Stimulated activated CD8-positive, alpha-beta memory T cell treated with anti-CD3 and anti-CD28 coated beads, Interleukin-4, amount 100 ng/mL, for 4 hours (primary cell): ENCODE measurements at places on chromosomes 12 and 14.

DNA sequence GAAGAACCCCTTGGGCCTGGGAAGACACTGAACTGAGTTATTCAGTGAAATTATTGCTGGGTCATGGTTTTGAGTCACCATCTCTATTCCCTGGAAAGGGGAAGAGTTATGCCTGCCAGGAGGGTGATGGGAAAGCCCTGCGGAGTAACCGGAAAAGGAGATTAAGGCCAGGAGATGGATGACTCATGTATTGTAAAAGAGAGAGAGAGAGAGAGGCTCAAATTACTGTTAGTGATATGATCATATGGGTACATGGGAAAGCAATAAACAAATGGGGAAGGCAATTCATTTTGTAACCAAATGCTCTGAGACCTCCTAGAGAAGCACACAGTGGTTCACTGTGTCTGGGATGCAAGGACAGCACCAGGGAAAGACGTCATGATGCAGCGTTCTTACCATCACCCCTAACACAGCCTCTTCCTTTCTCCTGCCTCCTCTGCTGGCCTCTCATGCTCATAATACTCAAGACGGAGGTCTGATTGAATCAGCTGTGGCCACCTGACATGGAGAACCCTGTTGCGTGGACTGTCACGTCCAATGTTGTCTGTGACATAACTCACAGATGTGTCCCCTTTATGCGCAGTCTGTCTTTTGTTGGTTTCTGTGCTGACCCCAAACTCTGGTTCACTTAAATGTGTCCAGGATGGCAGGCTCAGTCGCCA lies 243.7 kb downstream of the TMEM132D start:
- DNase-seq, result no peak

GRCh38 chr14:95828649-95829265 lies 47.9 kb upstream of the TUNAR start:
- no peak for DNase-seq

- DNase-seq, result no peak
Observed at GRCh38 chr12:104360157-104360556, 56.6 kb downstream of the EID3 start.

GRCh38 chr14:90519262-90519920 lies 122.6 kb downstream of the CALM1 start:
- DNase-seq, result no peak

DNA sequence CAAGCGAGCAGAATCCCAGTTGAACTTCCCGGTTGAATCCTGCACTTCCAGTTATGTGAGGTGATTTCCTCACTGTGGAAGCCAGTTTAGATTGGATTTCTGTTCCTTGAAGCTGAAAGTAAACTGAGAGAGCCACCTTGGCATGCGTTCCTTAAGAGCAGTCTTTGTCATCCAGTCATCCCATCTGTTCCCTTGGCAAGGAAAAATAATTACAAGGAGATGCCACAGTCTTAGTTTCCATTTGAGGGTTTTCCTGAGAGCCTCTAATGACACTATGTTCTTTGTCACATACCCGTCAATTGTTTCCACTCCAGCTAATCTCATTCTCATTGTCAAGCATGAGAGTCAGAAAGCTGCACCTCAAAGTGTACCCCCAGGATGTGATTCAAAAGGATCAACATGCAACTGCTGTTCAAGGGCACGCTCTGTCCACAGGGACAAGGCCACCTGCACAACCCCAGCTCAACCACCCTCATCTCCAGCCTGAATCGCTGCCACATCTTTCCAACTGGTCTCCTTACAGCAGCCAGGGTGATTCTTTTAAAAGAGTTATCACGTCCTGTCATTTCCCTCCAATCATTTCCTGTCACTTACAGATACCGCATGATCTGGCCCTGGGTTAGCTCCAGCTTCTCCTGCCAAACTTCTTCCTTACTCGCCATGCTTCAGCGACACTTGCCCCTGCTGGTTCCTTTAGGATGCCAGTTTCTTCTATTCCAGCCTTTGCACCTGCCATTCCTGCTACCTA lies 18.0 kb upstream of the TCP11L2 start:
- DNase-seq, result no peak

DNA sequence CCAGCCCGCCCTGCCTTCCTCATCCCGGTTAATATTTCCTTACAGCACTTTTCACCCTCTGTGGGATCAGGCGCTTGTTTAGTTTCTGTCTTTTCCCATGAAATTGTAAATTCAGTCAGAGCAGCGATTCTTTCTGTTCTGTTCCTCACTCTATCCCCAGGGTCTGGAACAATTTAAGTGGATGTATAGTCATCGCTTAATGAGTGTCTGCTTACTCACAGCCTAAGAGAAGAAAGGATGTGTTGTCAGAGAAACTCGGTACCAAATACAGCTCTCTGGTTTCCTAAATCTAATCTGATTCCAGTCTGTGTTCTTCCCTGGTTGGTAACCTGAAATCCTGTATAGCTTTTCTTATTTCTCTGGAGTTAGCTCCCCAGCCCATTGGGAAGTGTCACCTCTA lies 44.9 kb downstream of the FOS start:
- no peak for DNase-seq

- no peak for DNase-seq
Observed at GRCh38 chr14:106378191-106378590, 851.8 kb downstream of the TMEM121 start.

DNA sequence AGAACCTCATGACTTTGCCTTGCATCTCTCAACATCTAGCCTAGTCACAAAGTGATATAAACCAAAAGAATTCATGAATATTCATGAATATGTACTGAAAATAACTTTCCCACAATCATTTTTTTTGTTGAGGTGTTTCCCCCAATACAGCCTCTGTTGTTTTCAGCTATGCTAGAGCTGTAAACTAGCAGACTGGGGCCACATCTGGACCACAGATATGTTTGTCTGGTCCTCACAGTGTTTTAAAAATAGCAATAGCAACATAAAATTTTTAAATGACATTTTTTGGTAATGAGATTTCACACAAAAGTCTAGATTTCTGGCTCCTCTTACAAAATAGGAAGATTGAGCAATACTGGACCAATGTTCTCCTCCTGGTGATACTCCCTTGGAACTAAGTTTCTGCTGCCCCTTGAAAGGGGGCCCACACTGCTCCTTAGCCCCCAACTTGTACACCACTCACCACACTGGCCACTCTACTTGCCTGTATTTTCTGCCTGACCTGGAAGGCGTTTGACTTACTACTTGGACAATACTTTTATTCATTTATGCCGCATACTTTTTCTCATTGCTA lies 81.2 kb downstream of the BMP4 start:
- DNase-seq, result no peak

DNA sequence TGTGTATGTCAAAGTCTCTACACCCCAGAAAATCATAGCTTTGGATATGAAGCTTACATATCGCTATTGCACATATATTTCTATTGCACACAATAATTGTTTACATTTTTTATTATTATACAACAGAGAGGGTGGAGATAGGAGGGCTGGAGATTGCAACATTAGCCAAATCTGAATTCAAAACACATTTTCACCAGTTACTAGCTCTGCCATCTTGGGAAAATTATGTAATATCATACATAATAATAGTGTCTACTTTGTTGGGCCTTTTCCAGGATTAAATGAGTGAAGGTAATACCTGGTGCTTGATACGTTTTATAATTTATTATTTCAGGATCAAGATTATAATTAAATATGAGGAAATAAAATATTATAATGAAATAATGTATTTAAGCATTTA lies 507.4 kb upstream of the TBX3 start:
- DNase-seq, result no peak

- no peak for DNase-seq
Observed at GRCh38 chr12:54502485-54502884, 4.9 kb downstream of the NCKAP1L start.

DNA sequence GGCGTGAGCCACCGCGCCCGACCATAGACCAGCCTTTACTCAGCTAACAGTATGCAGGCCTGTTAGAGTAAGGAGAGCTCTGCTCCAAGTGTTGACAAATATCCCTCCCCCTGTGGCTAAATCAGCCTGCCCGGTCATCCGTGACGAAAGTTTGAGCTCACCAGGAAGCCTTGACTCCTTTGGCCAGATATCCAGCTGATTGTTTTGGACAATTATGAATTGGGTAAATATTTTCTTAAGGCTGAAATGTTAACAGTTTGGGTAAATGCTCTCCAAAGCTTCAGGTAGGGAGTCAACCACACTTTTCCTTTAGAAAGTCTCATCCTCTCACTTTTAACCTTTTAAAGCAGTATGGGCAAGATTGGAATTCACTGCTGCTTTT lies 157.9 kb downstream of the PAWR start:
- no peak for DNase-seq

DNA sequence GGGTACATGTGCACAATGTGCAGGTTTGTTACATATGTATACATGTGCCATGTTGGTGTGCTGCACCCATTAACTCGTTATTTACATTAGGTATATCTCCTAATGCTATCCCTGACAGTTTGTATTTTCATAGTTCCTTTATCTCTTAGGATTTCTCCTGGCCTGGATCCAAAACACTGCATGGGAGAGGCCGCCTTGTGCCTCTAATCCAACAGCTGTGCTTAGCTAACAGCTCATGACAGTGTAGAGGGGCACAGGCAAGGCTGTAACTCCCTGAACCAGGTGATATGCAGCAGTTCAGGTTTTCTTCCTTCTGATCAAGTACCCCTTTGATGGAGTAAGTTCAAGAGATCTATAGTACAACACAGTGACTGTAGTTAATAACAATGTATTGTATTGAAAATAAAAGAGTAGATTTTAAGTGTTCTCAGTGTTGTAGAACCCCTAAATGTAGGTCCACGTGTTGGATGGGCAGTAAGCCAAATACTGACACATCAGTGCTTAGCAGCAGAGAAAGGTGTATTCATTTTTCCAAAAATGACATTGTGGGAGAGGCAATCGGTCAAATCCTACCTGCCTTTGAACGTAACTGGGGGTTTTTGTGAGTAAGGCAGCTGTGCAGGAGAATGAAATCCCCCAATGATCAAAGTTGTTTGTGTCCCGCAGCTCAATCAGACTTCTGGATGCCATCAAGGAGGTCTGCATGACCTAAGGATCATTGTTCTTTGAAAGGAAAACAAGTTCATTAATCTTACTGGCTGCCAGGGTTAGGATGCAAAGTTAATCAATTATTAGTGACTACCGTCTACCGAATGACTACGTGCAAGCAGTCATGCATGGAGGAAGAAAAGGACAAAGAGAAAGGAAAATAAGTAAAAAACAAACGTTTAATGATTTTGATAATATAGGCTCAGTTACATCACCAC lies 89.3 kb upstream of the FGD4 start:
- DNase-seq, result no peak

DNA sequence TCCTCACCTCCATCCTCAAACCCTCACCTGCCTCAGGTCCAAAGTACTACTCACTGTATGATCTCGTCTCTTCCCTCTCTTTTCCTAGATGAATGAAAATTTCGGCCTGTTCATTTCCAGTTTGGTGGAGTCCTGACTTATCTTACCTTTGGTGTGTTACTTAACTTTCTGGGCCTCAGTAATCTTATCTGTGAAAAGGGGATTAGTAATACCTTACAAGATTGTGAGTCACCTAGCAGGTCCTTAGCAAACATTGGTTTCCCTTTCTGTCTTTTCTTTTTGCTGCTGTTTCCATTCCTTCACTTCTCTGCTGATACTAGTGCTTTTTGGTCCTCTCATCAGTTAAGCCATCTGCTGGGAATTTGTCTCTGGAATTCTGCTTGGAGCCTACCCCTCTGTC lies 52.8 kb downstream of the AKAP6 start:
- DNase-seq, result no peak

DNA sequence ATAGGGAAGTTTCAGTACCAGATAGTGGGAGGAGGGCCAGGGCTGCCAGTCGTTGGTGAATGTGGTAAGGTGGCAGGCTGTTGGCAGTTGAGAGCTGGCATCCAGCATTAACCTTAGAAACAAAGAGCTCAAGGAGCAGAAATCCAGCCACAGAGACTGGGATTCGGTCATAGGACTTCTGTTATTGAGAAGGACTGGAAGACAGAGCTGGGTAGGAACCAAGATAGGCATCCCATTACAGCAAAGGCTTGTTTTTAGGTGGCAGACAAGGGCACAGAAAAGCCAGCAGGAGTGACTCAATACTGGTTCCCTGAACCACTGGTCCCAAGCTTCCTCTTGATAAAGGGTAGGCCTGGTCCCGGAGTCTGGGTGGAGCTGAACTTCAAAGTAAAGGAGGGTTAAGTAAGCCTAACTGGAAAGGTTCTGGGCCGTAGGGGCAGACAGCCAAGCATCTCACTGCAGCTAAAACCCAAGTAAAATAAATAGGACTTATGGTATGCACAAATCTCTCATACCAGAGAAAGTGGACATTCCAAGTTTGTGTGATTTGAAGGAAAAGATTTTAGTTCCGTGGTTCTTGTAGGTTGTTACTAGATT lies 147.9 kb downstream of the ETV6 start:
- no peak for DNase-seq

- DNase-seq, result no peak
Observed at GRCh38 chr12:66863276-66863675, 184.4 kb upstream of the GRIP1 start.

DNA sequence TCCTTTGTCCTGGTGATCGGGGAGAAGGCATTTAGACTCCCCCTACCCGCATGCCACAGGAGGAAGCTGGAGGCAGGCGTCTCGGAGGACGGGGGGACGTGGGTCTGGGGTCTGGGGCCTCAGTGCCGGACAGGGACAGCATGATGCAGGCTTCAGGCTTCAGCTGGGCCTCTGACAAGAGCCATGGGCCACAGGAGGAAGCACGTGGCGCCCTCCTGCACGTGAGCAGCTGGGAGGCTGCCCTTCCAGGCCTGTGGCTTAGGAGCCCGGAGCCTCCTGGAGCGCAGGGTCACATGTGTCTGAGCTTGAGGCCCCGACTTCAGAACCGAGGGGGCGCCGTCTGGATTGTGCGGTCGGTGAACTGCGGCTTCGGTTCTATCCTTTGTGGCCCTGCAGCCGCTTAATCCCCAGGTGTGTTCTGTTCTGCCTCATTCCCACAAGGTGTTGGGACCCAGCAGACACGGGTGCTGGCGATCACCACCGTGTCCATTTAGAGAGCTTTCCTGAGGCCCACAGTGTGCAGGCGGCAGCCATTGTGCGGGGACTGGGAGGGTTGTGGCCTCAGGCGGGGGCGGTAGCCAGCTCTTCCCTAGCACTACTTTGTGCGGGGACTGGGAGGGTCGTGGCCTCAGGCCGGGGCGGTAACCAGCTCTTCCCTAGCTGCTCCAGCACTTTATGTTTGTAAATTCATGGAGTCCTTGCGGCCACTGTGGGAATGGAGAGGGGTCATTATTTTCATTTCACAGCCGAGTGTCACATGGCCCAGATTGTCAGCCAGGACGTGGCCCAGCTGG lies 150.2 kb downstream of the ADGRD1 start:
- DNase-seq, result no peak

- no peak for DNase-seq
Observed at GRCh38 chr12:95393191-95393790, 80.7 kb upstream of the METAP2 start.

DNA sequence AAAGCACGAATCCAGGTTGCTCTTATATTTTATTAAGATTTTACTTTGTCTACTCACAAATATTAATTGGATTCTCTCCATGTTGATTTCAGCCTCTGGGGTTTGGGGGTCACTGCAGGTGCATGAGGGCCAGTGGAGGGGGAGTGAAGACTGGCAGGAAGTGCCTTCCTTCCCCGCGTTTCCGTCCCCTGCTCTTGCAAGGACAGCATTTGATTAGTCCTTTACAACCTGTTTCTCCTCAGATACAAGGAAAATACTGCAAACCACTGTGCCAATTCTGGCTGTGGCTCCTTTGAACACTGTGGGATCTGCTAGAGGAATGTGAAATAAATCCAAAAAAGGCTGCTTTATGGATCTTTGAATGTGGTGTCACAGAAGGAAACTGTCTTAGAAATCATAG lies 291.8 kb downstream of the ETNK1 start:
- DNase-seq, result no peak

GRCh38 chr12:12835378-12836146 lies 22.4 kb downstream of the DDX47 start:
- DNase-seq, result no peak
